ENCODE measurements at places on chromosomes 7 and 10. TPM values are rescaled to one million over a fixed set of nuclear protein-coding genes. Genes with fewer than 3 reads are reported as not detected.

DNA sequence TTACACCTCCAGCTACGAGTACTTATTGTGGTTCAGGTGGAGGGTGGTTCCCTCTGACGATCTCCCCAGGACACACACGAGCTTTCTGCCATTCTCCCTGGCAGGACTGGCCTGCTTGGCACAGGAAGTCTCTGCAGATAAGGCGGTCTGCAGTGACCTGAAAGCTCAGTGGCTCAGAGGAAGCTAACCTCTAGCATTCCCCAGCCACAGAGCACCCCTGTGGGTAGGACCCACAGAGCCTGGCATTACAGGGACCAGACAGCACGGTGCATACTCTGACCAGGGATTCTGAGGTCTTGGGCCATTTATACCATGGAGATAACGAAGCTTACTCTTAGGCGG is 1.9 kb upstream of the GPR146 start:
- DNase-seq: no peak

GRCh38 chr10:98852686-98853085 is 383.0 kb downstream of the HPSE2 start:
- DNase-seq: no peak

- no peak for DNase-seq
Measured at GRCh38 chr7:149727899-149728476, 45.4 kb downstream of the ZNF467 start.

The CYP2E1 gene
- polyA plus RNA-seq: 1.3 TPM

The RSPH10B2 gene
- polyA plus RNA-seq: 0.09 TPM

The TRPV5 gene
- polyA plus RNA-seq: not detected

The HECTD2 gene
- 7.6 TPM for polyA plus RNA-seq

The GPR85 gene
- polyA plus RNA-seq: 2.6 TPM

DNA sequence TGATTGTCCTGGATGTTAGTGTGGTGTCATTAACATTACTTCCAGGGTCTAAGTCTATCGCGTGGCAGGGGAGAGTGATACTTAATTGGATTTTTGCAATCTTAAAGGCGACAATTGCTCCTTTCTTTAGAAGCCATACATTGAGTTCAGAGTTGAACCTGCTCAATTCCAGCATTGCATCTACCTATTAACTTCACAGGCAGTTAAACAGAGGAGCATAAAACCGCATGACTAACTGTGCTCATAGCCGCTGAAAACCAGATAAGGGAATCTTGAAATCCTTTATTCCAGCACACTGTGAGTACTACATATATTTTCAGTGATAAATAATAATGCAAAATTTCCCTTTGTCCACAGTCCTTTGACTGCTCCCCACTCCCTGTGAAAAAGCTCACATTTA is 255.3 kb downstream of the STK31 start:
- DNase-seq: no peak

The FBXL13 gene
- 0.20 TPM for polyA plus RNA-seq

GRCh38 chr7:2120251-2120660 is 112.5 kb downstream of the MAD1L1 start:
- DNase-seq: no peak

DNA sequence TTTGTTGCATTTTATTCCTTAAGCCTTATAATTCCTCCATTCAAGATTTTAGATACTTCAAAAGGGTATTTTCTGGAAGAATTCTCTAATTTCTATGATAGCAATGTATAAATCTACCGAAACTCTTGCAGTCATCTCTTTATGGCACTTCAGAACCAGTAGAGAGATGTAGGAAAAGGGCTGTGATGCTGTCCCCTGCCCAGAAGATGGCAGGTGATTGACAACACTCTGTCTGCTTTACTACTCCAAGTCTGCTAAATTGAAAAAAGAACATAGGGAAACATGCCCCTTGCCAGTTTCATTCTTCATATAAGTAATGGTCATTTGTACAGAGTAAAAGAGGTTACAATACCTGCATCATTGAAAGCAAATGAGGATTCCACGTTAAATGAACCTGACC is 5.1 kb downstream of the TCTN3 start:
- DNase-seq: no peak

GRCh38 chr7:79494046-79494445 is 40.6 kb upstream of the MAGI2 start:
- no peak for DNase-seq

The EFCAB10 gene
- polyA plus RNA-seq: not detected

DNA sequence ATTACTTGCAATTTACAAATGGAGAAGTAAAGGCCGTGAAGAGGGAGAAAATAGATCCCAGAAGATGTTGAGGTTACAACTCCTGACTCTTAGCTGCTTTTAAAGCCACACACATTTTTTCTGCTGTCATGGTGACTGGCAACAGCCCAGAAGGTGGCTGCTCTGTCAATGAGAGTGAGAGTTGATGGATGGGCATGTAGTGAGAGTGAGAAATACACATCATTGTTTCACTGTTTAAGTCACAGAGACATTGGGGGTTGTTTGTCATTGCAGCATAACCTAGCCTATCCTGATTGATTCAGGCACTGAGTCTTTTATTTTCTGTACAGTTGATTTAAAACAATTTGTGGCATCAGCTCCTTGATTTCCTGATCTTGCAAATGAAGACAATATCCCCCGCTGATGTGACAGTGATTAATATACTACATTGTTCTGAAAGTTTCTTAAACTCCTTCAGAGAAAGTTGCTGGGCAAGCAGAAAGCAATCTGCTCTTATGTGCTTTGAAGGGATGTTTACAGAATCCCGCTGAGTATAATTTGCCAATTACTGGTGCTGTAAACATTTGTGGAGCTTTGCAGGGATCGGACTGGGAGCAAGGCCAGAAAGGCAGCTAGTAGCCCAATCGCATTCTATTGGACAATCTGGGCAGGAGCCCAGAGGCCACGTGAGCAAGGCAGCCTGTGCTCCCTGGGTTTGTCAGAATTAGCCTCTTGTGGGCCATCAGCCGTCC is 229.6 kb downstream of the PRPF18 start:
- DNase-seq: no peak

- DNase-seq: peak; percentile 45
Measured at GRCh38 chr7:115356999-115357702, 435.3 kb downstream of the MDFIC start.

GRCh38 chr10:484925-485661 is 204.4 kb downstream of the DIP2C start:
- no peak for DNase-seq

DNA sequence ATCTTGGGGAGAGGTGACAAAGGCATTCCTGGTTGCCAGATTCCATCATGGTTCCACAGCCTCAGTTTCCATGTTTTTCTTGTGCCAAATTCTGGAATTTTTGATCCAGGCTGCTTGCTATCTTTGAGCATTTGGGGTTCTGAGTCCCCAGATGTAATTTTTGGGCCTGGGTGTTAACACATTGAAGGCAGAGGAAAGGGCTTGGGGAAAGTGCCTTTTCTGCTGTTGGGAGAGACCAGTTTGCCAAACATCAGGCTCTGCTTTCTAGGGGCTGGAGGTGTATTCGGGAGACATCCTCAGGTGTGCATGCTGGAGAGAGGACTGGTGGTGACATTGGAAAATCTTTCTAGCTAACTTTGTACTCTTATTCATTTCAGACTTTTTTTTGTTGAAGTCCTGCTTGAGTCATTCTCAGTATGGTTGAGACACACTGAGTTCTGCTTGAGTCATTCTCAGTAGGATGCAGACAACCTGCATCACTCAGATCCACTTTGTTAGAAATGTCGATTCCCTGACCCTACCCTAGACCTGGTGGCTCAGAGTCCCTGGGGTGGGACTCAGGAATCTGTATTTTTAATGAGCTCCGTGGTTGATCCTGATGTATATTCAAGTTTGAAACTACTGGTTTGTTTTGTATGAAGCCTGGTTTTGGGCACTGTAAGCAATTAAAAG is 101.0 kb downstream of the LRMDA start:
- no peak for DNase-seq

The MMD2 gene
- not detected for polyA plus RNA-seq

The LIPK gene
- not detected for polyA plus RNA-seq

The PPRC1 gene
- polyA plus RNA-seq: 11.0 TPM

The CHAT gene
- polyA plus RNA-seq: not detected

- no peak for DNase-seq
Measured at GRCh38 chr10:95408148-95408960, 117.6 kb upstream of the PDLIM1 start.

- no peak for DNase-seq
Measured at GRCh38 chr10:363152-363551, 227.9 kb downstream of the ZMYND11 start.

DNA sequence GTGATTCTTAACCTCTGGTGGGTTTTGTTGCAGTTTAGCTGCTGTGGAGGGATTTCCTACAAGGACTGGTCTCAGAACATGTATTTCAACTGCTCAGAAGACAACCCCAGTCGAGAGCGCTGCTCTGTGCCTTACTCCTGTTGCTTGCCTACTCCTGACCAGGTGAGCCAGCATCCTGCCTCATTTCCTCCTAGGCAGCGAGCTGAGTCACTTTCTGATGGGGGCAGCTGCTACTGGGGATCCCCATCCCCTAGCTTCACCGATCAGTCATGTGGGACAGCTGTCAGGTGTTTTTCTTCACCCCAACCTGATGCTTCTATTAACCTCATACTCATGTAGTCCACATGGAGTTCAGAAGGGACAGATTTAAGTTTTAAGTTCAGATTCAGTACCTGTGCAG is 21.7 kb upstream of the SMO start:
- no peak for DNase-seq

DNA sequence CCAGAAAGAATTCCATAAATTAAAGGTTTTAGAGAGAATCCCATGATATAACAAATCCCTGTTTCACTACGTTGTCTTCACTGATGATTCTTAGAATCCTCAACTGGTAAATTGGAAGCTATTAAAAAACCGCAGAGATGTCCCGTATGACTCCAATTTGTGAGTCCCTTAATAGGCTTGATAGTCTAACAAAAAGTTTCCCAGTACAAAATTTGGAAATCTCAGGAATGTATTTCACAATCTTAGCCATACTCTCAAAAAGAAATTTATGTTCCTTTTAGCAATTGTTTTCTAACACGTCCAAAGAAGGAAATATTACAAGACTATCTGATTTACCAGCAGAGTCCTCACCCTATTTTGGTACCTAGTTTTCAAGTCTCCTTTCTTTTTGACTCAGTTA is 2.5 kb downstream of the TES start:
- no peak for DNase-seq

DNA sequence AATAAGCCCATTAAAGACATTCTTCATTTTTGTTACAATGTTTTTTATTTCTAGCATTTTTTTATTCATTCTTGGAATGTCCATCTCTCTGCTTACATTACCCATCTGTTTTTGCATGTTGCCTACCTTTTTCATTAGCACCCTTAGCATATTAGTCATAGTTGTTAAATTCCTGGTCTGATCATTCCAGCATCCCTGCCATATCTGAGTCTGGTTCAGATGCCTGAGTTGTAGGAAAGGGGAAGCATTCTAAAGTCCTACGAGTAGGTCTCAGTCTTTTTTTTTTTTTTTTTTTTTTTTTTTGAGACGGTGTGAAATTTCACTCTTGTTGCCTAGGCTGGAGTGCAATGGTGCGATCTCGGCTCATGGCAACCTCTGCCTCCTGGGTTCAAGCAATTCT is 19.7 kb upstream of the NRF1 start:
- DNase-seq: no peak

The ERV3-1 gene
- 14.7 TPM for polyA plus RNA-seq

The ZYX gene
- polyA plus RNA-seq: 44.8 TPM

The SLC26A5 gene
- polyA plus RNA-seq: not detected

DNA sequence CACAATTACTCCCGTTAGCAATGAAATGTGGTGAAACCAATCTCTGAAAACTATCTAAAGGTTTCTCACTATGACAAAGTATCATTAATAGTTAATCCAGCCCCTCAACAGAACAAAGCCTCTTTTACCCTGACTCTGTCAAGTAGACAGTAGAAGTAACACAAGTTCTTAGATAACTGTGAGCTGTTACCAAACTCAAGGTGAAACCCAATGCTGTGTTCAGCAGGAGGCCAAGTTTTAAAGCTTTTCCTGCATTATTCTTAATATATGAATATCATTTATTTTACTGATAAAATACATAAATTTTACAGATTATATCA is 109.1 kb downstream of the SRPK2 start:
- no peak for DNase-seq

The FOXP2 gene
- 0.66 TPM for polyA plus RNA-seq
